AG04450 (cell line): ENCODE measurements at places on chromosomes 3 and 15.

GRCh38 chr3:128568602-128569490, 75.8 kb upstream of the GATA2 start:
- no peak for DNase-seq

DNA sequence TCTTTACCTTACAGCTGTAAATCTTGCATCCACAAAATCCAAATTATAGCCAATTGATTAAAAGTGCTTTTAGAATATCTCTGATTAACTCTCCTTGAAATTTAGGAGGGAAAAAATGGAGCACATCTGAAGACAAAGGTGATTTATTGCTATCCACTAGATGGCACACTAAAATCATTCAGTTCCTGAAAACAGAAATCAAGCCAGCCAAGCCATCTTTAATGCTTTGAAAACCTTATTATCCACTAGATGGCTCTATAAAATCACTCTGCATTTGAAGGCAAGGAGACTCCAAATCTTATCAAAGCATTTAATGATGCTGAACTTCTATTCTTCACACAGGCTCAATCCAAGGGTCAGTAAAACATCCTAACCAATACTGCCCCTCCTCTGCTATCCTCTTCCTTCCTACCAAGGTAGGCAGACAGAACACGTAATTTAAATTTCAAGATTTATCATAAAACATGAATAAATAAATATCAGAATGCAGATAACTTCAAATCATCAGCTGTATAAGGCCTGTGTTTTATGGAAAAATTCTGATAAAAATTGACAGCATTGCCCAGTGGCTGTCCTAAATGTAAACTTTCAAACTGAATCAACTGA, 48.4 kb downstream of the GOLIM4 start:
- peak; percentile 55 for DNase-seq

- no peak for DNase-seq
Measured at GRCh38 chr15:99536422-99537040, 29.3 kb upstream of the MEF2A start.

GRCh38 chr3:141870091-141870687, 6.3 kb upstream of the ATP1B3 start:
- no peak for DNase-seq

DNA sequence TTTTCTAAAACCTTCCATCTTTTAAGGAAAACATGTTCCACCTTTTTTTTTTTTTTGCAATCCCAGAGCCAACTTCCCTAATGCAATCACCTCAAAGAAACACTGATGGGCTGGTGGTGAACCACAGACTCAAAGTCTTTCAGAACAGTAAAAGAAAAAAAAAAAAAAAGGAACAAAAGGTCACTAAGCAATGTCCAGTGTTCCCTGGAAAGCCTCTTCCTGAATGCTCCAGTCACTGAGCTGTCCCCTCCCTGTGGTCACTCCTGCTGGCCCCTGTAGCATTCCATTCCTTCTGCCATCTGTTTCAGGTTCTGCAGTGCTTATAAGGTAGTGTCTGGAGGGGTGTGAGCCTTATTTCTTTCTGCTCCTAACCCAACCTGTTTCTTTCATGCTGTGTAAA, 53.3 kb downstream of the AAGAB start:
- DNase-seq = no peak

DNA sequence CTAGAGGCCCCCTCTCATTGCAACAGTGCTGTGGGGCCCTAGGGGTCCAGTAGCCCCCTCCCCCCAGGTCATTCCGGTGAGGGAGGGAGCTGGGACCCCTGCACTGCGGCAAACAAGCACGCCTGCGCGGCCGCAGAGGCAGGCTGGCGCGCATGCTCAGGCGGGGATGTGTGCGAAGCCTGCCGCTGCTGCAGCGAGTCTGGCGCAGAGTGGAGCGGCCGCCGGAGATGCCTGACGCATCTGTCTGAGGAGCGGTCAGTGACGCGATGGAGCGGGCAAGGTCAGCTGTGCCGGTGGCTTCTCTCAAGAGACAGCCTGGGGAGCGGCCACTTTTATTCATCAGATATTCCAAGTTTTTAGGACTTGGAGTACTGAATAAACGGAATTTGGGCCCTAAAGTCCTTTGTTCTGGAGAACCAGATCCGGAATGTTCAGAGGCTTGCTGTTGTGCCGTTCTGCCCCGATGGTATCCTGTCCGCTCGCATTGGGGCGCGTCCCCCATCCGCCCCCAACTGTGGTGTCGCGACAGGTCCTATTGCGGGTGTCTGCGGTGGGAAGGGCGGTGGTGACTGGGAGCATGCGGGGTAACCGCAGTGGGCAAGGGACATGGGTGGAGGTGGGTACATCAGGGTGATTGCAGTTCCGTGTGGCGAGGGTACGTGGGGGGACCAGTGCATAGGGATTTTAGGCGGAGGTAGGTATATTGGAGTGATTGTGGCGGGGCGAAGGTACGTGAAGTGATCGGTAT, at the start of the genes SNRPN and SNURF:
Gene SNRPN (plus strand): TSS at position 205 of the 748 bp plus-strand sequence. CDS start 19,467 bp downstream, outside the sequence.
Gene SNURF (plus strand): TSS at position 205 of the 748 bp plus-strand sequence. CDS start 62 bp downstream, at position 267.
- peak; percentile 38 for DNase-seq

DNA sequence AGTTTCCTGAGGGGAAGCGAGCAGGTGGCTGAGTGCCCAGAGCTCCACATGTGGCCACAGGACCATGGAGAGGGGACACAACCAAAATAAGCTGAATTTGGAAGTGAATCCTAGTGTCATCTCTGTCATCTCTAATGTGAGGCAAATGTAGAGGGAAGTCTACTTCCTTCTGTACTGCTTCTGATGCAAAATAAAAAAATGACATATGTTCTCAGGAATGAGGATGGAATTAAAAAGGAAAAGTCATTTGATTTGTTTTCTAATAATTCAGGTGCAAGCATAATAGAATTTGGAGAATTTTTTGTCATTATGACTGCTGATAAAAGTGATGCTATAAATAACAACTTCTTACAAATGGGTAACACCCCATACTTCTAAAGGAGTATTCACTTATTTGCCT, 59.5 kb upstream of the POU1F1 start:
- DNase-seq = no peak

- no peak for DNase-seq
Measured at GRCh38 chr3:172711454-172711795, 558 bp upstream of the NCEH1 start.

- no peak for DNase-seq
Measured at GRCh38 chr3:189229196-189229828, 57.5 kb downstream of the TPRG1 start.

GRCh38 chr15:40340740-40341400, at the start of gene CCDC9B:
TSS of gene CCDC9B (minus strand) at chr15:40340939. CDS start at chr15:40340819, 120 bp downstream.
- no peak for DNase-seq
